Uterus (tissue), 4 donors: ENCODE measurements at places on chromosomes 12 and 14. TPM values are rescaled to one million over a fixed set of nuclear protein-coding genes. Genes with fewer than 3 reads are reported as not detected.

GRCh38 chr12:104761611-104762010 is 196.5 kb downstream of the SLC41A2 start:
- no peaks in the 10 kb centered on the region for H3K27me3 ChIP-seq
- no peaks in the 10 kb centered on the region for H3K36me3 ChIP-seq
- DNase-seq, result no peak
- H3K4me1 ChIP-seq, result no peaks in the 10 kb centered on the region
- H3K4me3 ChIP-seq, result no peak overlapping the region

DNA sequence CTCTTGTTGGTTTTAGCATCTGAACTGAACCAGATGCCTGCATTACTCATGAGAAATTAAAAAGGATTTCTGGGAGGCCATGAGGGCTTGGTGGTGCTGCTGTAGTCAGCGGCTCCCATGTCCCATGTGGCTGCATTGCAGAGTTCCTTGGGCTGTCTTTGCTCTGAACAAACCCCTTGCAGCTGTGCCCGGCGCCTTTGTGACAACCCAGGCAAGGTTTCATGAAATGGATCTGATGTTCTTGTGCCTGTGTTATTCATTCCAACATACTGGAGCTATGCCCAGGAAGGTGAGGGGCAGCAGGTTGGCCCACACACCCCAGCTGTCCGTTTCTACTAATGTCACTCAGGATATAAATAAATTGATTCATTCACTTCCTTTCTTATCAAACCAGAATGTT is 40.8 kb downstream of the TGFB3 start:
- H3K27ac ChIP-seq, result no peak overlapping the region
- H3K36me3 ChIP-seq, result no peaks in the 10 kb centered on the region
- no peaks in the 10 kb centered on the region for H3K4me1 ChIP-seq
- DNase-seq, result no peak

- peak overlapping the region; percentile 21 for H3K4me3 ChIP-seq
- H3K4me1 ChIP-seq, result peaks cover 12% of the 10 kb centered on the region
- DNase-seq, result no peak
- no peaks in the 10 kb centered on the region for H3K36me3 ChIP-seq
Measured at GRCh38 chr14:22819151-22819988, 4.1 kb upstream of the SLC7A7 start.

GRCh38 chr12:31928246-31929026 is 30.8 kb upstream of the RESF1 start:
- no peaks in the 10 kb centered on the region for H3K36me3 ChIP-seq
- H3K27me3 ChIP-seq, result no peaks in the 10 kb centered on the region
- no peak for DNase-seq
- no peak overlapping the region for H3K27ac ChIP-seq

GLIPR1L1 gene
- total RNA-seq, result not detected

- no peak overlapping the region for H3K27ac ChIP-seq
- no peak for DNase-seq
- H3K4me3 ChIP-seq, result no peak overlapping the region
- no peaks in the 10 kb centered on the region for H3K27me3 ChIP-seq
- no peaks in the 10 kb centered on the region for H3K4me1 ChIP-seq
Measured at GRCh38 chr14:46581036-46581671, 70.4 kb downstream of the RPL10L start.

DNA sequence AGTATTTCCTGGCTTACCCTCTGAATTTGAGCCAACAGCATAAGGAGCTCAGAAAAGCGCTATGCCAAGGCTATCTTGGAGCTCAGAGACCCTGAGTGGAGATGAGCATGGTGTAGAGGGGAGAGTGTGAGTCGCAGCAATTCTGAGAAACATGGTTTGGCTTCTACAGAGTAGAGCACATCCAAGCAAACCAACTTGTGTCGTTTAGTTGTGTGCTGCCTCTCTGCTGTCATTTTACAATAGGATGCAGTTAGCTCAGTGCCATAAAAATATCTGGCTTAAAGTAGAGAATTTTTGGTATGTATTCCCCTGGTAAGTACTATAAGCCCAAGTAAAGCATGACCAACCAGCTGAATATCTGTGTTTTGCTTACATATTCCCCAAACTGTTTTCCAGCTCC is 249.2 kb downstream of the TRHDE start:
- no peak for DNase-seq
- no peaks in the 10 kb centered on the region for H3K4me1 ChIP-seq
- no peaks in the 10 kb centered on the region for H3K36me3 ChIP-seq

GRCh38 chr14:59018460-59018859 is 170.0 kb upstream of the DAAM1 start:
- no peak for DNase-seq
- H3K27ac ChIP-seq, result no peak overlapping the region
- no peaks in the 10 kb centered on the region for H3K36me3 ChIP-seq
- no peak overlapping the region for H3K4me3 ChIP-seq

DNA sequence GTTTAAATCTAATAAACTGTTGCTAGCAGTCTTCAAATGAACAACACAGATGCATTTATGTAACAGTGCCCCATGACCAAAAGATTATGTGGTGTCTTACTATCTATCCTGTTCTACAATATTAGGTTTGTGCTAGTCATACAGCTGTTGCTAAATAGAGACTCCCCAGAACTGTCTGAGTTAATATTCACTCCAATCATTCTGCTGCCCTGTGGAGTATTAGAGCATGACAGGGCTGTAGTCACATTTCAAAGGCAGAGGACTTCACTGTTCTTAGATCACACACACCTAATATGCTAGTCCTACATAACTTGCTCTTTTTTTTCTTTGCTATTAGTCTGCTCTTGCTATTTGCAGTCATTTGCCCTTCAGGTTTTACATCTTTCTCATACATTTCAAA is 157.6 kb upstream of the MDGA2 start:
- H3K4me3 ChIP-seq, result no peak overlapping the region
- H3K27ac ChIP-seq, result no peak overlapping the region
- H3K36me3 ChIP-seq, result no peaks in the 10 kb centered on the region

DNA sequence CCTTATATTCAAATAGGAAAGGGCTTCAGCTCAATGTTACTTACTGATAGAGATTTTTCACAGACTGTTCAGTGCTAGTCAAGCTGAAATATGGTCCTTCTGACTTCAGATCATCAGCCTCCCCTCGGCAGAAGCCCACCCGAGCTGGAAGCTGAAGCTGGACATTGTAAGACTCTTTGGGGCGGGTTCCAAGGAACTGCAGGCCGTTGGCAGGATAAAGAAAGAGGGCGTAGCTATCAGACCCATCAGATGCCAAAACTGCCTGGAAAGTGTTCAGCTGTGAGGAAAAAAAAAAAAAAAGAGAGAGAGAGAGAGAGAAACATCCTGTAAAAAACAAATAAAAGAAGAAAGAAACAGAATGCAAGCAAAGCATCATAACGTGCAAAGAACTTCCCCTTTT is 8.8 kb downstream of the NID2 start:
- H3K27ac ChIP-seq, result peak overlapping the region; percentile 71
- H3K4me1 ChIP-seq, result peaks cover 14% of the 10 kb centered on the region
- H3K36me3 ChIP-seq, result no peaks in the 10 kb centered on the region
- DNase-seq, result no peak

LMO3 gene
- 20.9 TPM for total RNA-seq

PMCH gene
- not detected for total RNA-seq

DNA sequence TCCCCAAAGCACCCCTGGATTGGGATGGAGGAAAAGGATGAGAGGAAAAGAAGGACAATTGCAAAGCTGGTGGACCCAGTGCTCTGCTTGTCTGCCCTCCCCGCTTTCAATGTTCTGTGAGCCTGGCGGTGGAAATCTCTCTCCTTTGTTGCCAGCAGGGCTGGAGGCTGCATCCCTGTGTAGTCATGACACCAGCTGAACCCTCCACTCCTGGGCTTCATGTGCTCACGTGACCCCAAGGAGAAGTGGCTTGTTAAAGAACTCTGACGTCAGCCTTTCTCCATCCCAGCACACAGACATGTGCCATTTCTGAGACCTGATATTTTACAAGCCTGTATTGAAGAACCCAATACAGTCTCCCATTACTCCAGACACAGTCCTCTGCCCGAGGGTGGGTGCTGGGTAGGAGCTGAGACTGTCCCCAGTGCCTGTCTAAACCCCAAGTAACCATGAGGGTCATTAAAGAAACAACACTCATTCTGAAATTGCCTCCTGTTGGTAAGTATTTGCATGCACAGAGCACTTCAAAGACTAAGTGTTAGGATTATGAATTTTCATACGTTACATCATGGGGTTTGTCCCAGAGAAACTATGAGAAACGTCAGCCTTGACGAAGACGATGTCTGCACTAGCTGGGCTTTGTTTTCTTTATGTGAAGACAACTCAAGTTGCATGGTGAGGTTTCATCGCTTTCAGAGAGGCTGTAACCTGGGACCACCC is 21.7 kb downstream of the GALNT16 start:
- no peak overlapping the region for H3K27ac ChIP-seq
- no peak overlapping the region for H3K4me3 ChIP-seq
- H3K36me3 ChIP-seq, result no peaks in the 10 kb centered on the region
- H3K4me1 ChIP-seq, result no peaks in the 10 kb centered on the region
- DNase-seq, result no peak

DNA sequence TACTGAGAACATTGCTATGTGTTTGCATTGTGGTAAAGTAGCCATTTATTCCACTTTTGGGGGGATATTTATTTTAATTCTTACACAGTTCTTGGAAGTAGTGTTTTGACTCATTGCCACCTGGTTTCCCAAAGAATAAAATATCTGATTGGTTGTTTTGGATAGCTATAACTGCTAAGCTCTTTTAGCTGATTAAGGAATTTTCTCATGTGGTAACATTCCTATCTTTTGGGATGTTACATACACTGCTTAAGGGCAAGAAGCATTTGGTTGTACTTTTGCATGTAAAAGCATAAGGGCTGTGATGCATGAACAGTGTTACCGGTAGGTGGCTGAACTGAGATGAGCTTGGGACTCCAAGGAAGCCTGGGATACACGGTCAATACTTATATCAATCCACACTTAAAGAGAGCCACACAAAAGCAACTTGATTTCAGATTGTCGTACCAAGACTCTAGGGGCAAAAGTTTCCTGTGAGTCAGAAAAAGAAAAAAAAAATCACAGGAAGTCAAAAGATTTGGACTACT is 71.4 kb upstream of the PRKD1 start:
- no peaks in the 10 kb centered on the region for H3K27me3 ChIP-seq
- H3K4me1 ChIP-seq, result no peaks in the 10 kb centered on the region
- no peak for DNase-seq

DNA sequence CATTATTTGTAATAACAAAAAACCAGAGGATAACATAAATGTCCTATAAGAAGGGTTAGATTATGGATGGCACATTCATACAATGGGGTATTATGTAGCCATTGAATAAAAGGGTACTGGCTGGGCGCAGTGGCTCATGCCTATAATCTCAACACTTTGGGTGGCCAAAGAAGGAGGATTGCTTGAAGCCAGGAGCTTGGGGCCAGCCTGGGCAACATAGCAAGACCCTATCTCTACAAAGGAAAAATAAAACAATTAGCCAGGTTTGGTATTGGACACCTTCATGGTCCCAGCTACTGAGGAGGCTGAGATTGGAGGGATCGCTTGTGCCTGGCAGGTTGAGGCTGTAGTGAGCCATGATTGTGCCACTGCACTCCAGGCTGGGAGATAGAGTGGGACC is 14.8 kb downstream of the PTPN11 start:
- no peaks in the 10 kb centered on the region for H3K4me1 ChIP-seq
- DNase-seq, result no peak
- no peaks in the 10 kb centered on the region for H3K36me3 ChIP-seq
- H3K27me3 ChIP-seq, result no peaks in the 10 kb centered on the region

SIX6 gene
- total RNA-seq, result not detected

LTB4R2 gene
- total RNA-seq, result 1.0 TPM

DNA sequence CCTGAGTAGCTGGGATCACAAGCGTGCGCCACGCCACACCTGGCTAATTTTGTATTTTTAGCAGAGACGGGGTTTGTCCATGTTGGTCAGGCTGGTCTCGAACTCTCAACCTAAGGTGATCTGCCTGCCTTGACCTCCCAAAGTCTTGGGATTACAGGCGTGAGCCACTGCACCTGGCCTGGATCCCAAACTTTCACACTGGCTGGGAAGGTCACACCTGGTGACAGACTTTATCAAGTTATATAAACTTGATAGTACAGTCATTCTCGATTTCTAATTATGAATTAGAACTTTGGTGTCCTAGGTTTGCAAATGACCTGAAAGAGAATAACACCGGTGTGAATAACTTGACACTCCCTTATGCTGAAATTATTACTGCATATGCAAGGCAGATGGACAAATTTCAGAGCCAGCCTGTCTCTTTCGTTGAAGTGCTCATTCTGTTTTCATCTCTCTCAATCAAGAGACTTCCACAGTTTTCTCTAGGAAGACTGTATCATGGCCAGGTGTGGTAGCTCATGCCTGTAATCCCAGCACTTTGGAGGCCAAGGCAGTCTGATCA is 5.9 kb downstream of the PLBD1 start:
- DNase-seq, result no peak
- no peaks in the 10 kb centered on the region for H3K36me3 ChIP-seq
- no peak overlapping the region for H3K27ac ChIP-seq
- no peaks in the 10 kb centered on the region for H3K27me3 ChIP-seq
- no peaks in the 10 kb centered on the region for H3K4me1 ChIP-seq
